ENCODE measurements at places on chromosomes 6 and 20. TPM values are rescaled to one million over a fixed set of nuclear protein-coding genes. Genes with fewer than 3 reads are reported as not detected.
A peak's percentile ranks its signal among the peaks of the same experiment; 100 is the strongest.

DNA sequence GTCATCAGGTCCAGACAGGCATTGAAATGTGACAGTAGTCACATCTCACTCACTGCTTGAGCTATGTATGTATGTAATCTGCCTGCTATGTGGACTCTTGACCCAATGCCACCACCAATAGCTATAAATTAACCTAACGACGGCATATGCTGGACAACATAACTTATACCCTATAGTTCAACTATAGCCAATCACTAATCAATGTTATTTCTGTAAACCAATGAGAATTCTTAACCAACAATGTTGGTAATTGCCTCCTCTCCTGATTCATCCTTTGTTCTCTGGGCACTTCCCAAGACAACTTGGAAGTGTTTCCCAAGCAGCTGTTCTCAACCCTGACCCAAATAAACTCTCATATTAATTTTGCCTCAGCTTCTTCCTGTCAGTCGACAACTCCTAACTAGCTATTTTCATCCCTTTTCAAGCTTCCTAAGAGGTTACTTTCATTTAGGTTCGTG, 24.1 kb upstream of the SERPINB1 start:
- H3K36me3 ChIP-seq = no peaks in the 10 kb centered on the region
- H3K4me3 ChIP-seq = no peak overlapping the region
- H3K4me1 ChIP-seq = peaks cover 28% of the 10 kb centered on the region
- H3K27ac ChIP-seq = no peak overlapping the region
- no peak for DNase-seq

DNA sequence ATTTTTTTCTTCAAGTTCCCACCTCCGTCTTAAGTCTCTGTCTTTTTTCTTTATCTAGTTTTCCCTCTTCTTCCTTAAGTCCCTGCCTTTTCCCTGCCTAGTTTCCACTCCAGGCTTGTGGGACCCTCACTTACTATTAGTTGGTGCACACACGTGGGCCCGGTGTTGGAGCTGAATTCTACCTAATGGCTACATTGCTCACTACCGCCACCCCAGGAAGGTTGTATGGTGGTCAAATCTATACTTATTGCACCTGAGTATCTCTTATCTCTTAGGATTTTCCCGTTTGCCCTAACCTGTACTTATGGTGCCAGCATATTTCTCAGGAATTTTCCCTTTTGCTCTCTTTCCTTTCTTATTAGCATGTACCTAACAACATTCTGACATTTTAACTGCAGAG, 692.8 kb downstream of the EPM2A start:
- no peaks in the 10 kb centered on the region for H3K36me3 ChIP-seq
- H3K27ac ChIP-seq = no peak overlapping the region
- DNase-seq = no peak
- H3K4me3 ChIP-seq = no peak overlapping the region
- H3K4me1 ChIP-seq = no peaks in the 10 kb centered on the region

DNA sequence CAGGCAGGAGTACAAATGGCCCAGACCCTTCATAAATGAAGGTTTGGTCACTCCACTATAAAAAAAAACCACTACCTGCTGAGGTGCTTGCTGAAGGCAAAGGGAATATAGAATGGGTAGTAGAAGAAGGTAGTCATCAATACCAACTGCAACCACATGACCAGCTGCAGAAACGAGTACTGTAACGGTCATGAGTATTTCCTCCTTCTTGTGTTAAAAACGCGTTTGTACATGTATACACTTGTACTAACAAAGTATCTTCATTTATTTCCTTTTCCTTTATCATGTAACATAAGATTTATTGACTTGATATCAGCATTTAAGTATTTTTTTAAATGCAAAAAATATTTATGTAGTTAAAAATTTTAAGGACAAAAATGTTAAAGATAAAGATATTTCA, 238.6 kb downstream of the TFAP2B start:
- no peak for DNase-seq
- no peak overlapping the region for H3K27ac ChIP-seq
- H3K4me3 ChIP-seq = no peak overlapping the region
- H3K4me1 ChIP-seq = no peaks in the 10 kb centered on the region
- no peaks in the 10 kb centered on the region for H3K27me3 ChIP-seq

GRCh38 chr6:27541212-27541932, 68.5 kb upstream of the ZNF184 start:
- H3K36me3 ChIP-seq = no peaks in the 10 kb centered on the region
- H3K4me1 ChIP-seq = peaks cover 5% of the 10 kb centered on the region
- no peak for DNase-seq

GRCh38 chr6:5422321-5422915, 161.1 kb downstream of the FARS2 start:
- no peaks in the 10 kb centered on the region for H3K27me3 ChIP-seq
- peak; percentile 30 for DNase-seq
- H3K4me3 ChIP-seq = no peak overlapping the region
- H3K36me3 ChIP-seq = no peaks in the 10 kb centered on the region
- H3K4me1 ChIP-seq = no peaks in the 10 kb centered on the region

- no peak overlapping the region for H3K27ac ChIP-seq
- no peaks in the 10 kb centered on the region for H3K4me1 ChIP-seq
- H3K4me3 ChIP-seq = no peak overlapping the region
- H3K36me3 ChIP-seq = no peaks in the 10 kb centered on the region
- no peak for DNase-seq
Observed at GRCh38 chr20:12433724-12434123, 516.0 kb downstream of the BTBD3 start.

Gene GTSF1L
- total RNA-seq = 1.4 TPM

Gene SIRPD
- 0.76 TPM for total RNA-seq

Gene HSPA12B
- not detected for total RNA-seq

Gene OLIG3
- not detected for total RNA-seq

Gene SLC17A2
- total RNA-seq = 0.15 TPM

Data from naive thymus-derived CD4-positive, alpha-beta T cell (primary cell).